Forelimb muscle (tissue), 1 donor: ENCODE measurements at places on chromosomes 7 and 10. TPM values are rescaled to one million over a fixed set of nuclear protein-coding genes. Genes with fewer than 3 reads are reported as not detected.

Gene SORCS1
- polyA plus RNA-seq: 5.1 TPM

Gene CCSER2
- polyA plus RNA-seq: 57.9 TPM

DNA sequence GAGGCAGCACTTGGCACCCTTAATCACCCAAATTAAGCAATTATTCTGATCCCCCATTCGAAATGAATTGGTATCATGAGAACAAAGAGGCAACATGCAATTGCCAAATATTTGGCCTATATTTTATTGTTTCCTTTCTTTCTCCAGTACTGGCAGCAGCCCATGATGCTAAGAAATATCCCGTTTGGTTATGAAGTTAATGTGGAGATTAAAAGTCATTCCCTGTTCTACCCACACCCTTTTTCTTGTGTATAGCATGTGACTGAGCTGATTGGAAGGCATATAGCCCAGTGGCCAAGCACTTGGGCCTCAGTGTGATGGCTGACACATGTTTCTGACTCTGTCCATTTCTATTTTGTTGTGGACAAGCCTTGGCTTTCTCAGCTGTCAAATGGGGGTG, 692.3 kb upstream of the GALNT17 start:
- DNase-seq: no peak

- no peak for DNase-seq
These were observed 178.1 kb upstream of the GRB10 start for GRCh38 chr7:50960621-50961310.

Gene VIPR2
- polyA plus RNA-seq: 9.4 TPM

- no peak for DNase-seq
These were observed 71.8 kb upstream of the IGFBP3 start for GRCh38 chr7:45992826-45993225.
